ENCODE measurements at places on chromosomes 12 and 14.

DNA sequence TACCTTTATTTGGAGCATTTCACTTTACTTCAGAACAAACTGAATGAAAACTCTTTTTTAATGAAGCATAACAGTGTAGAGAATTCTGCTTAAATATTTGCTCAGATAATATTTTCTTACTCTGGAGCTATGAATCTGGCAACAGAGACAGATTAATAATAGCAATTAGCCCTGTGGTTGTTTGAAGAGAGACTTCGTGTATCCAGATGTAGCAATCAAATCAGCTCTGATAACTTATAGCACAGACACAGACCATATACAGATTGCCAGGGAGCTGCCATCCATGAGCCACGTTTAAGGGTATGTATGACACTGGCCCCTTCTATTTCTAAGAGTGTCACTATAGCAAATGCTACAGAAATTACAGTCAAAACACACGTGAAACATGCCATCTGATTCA lies 146.6 kb downstream of the EXOC5 start:
- no peak for DNase-seq

DNA sequence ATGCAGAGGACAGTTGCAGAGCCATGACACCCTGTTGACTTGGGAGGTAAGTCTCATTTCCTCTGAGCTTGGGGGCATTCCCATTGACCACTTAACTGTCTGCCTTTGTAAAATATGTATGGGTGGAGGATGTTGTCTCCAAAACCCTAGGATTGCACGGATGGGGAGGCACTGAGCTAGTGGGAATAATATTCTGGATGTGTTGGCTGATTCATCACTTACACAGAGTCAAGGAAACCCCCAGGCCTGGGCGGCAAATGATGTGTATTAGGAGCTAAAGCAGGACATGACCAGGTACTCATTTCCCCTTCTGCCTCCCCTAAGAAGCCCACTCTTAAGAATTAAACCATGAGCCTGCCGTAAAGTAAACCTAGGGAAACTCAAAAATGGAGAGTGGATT lies 319.4 kb downstream of the VRK1 start:
- no peak for DNase-seq

DNA sequence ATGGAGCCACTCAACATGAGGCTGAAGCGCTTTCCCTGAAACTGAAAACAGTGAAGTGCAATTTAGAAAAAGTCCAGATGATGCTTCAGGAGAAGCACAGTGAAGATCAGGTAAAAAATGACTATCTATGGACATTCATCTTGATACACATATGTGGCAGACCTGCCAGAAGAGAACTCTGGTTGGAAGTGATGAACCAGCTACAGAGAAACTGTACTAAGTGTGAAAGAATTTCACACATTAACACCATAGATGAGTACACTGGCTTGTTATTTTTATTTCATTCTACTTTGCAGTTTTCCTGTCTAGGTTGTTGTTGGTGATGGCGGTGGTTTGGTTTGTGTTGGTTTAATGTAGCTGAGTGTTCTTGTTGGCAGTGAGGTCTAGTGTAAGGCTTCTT lies 174.7 kb downstream of the ESR2 start:
- no peak for DNase-seq

DNA sequence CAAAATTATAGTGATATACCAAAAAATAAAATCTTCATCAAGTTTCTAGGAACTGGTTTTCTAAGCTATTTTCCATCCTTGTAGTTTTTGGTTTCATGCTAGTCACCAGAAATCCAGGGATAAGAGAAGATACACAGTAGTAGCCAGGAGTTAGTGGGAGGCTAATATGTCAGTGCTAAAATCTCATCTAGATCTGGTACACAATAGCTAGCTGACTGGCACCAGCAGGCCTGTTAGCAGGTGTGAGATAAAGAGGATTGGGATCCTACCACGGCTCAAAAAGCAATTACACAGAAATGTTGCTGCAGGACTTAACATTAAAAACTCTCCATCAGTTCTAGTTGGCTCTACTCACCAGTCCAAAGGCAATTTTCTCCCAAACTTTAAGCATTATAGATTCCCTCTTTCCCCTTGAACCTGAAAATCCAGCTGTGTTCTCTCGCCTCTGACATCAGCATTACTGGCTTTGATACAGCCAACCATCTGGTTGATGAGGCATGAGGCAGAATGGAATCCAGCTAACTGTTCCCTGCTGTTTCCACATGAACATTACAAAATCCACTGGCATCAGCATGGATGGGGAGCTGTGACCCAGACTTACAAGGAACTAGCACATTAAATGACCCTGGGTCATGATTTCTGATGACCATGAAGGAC lies 41.8 kb upstream of the CCDC196 start:
- no peak for DNase-seq

GRCh38 chr12:121217063-121217462 lies 7.1 kb downstream of the P2RX4 start:
- no peak for DNase-seq

- no peak for DNase-seq
Observed at GRCh38 chr12:105324704-105325103, 5.8 kb upstream of the C12orf75 start.

DNA sequence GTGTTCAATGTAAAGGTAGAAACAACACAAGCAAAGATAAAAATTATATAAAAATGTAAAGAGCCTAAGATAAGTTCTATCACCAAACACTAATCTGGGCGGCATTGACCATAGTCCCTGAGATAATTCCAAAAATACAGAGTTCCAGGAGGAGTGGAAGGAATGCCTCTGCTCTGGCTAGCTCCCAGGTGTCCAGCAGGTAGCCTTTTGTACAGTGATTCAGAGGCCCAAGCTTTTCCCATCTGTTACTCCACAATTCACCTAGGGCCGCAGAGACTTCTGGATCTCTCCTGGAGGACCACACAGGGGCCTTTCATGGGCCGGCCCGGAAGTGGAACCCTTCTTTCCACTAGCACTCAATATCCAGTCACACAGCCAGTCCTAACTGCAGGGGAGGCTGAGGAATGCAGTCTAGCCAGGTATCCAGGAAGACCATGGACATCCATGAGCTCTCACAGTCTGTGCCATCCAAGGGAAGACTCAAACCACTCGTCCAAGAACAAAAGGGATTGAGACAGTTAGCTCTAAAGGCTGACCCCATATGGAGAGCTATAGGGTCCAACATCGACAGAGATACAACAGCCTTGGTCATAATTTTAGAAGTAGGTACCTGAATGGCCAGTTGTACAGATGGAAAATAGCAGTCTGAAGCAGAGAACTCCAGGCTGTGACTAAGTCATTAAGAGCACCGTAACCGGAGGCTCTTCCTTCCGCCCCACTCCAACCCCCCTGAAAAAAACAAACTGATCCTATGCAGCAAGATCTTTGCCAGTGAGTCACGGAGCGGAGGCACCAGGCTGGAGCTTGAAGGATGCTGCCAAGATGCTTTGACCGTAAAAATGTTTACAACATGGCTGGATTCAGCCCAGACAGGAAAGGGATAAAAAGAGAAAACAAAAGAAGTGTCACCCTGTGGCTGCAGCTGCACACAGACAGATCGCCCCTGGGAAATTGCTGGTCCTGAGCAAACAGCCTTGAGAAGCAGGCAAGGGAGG lies 204.8 kb downstream of the NUAK1 start:
- no peak for DNase-seq

GRCh38 chr12:76080017-76080728 lies 4.3 kb downstream of the NAP1L1 start:
- no peak for DNase-seq

DNA sequence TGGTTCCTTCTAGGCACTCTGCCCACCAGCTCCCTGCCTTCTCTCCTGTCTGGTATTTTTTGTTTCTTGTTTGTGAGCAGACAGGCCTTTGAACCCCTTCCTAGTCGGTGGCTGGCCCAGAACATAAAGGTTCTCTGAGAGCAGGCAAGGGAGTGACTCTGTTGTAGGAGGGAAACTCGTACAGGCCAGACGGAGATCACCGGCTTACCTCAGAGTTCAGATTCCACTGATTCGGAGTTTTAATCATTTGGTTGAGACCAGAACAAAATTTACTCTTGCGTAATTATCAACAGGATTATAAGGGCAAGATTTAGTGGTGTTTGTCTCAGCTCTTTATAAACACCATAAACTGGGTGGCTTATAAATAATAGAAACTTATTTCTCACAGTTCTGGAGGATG lies 128.3 kb downstream of the PLXNC1 start:
- no peak for DNase-seq

- DNase-seq = no peak
Observed at GRCh38 chr12:116582610-116583009, 23.4 kb downstream of the MAP1LC3B2 start.

Data from CD4-positive, alpha-beta T cell treated with Interleukin-6 at 100 ng/mL for 8 hours (primary cell).